Activated CD8-positive, alpha-beta T cell treated with anti-CD3 and anti-CD28 coated beads, Interleukin-2, amount 10 ng/mL, durations not matched to agents 7 days and 5 days (primary cell): ENCODE measurements at places on chromosomes 5 and 9. TPM values are rescaled to one million over a fixed set of nuclear protein-coding genes. Genes with fewer than 3 reads are reported as not detected.

- H3K36me3 ChIP-seq: no peaks in the 10 kb centered on the region
- DNase-seq: no peak
- no peak overlapping the region for H3K4me3 ChIP-seq
- H3K27ac ChIP-seq: no peak overlapping the region
Measured at GRCh38 chr5:109529520-109529919, 119.7 kb upstream of the PJA2 start.

DNA sequence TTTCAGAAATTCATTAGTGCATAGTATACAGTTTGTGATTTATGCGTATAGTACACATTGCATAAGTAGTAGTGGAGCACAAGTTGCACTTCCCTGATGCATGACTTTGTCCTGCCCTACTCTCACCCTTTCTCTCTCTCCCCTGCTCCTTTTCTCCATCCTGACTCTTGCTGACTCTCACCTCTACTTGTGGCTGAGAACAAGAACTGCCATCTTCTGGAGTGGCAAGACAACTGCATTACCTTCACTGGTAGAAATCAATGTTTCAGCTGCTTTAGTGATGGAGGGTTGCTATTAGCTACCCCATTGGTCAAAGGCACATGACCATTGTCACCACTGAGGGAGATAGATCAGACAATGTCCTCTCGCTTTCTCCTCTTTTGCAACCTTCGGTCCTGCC lies 26.9 kb downstream of the SPEF2 start:
- no peaks in the 10 kb centered on the region for H3K27me3 ChIP-seq
- H3K4me3 ChIP-seq: no peak overlapping the region
- no peaks in the 10 kb centered on the region for H3K4me1 ChIP-seq
- H3K36me3 ChIP-seq: peaks cover 11% of the 10 kb centered on the region
- DNase-seq: no peak
- H3K27ac ChIP-seq: no peak overlapping the region

Gene RETREG1
- 51.8 TPM for total RNA-seq

DNA sequence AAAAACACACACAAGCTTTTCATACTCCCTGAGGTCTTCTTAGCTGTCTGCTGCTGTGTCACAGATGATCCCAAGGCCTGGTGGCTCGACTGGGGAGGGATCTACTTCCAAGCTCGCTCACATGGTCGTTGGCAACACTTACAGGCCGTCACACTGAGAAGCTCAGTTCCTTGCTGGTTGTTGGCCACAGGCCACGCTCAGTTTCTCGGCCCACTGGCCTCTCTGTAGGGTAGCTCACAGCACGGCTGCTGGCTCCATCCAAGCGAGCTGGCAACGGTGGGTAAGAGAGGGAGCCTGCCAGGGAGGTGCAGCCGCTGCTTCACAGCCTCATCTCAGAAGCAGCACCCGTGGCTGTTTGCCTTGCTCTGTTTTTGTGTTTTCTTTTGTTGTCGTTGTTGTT lies 43.8 kb upstream of the GFPT2 start:
- no peaks in the 10 kb centered on the region for H3K27me3 ChIP-seq

Gene PCDHB15
- total RNA-seq: not detected

GRCh38 chr5:36602704-36603321 lies 3.6 kb upstream of the SLC1A3 start:
- no peak for DNase-seq
- H3K36me3 ChIP-seq: no peaks in the 10 kb centered on the region
- H3K27me3 ChIP-seq: peaks cover 30% of the 10 kb centered on the region
- H3K4me1 ChIP-seq: peaks cover 18% of the 10 kb centered on the region
- H3K4me3 ChIP-seq: no peak overlapping the region

Gene CAVIN4
- 0.11 TPM for total RNA-seq

Gene PCDHB8
- not detected for total RNA-seq

Gene LIX1
- total RNA-seq: not detected

- no peak for DNase-seq
- no peak overlapping the region for H3K27ac ChIP-seq
- H3K4me1 ChIP-seq: no peaks in the 10 kb centered on the region
- peaks cover 13% of the 10 kb centered on the region for H3K27me3 ChIP-seq
- H3K4me3 ChIP-seq: no peak overlapping the region
Measured at GRCh38 chr5:36653044-36653705, 46.8 kb downstream of the SLC1A3 start.

GRCh38 chr5:118590806-118591205 lies 397.5 kb downstream of the DTWD2 start:
- no peaks in the 10 kb centered on the region for H3K36me3 ChIP-seq
- no peak overlapping the region for H3K27ac ChIP-seq
- no peaks in the 10 kb centered on the region for H3K4me1 ChIP-seq
- no peak overlapping the region for H3K4me3 ChIP-seq

- H3K4me1 ChIP-seq: peaks cover 23% of the 10 kb centered on the region
- DNase-seq: no peak
- H3K27me3 ChIP-seq: no peaks in the 10 kb centered on the region
- H3K27ac ChIP-seq: peak overlapping the region; percentile 68
- no peak overlapping the region for H3K4me3 ChIP-seq
- peaks cover 57% of the 10 kb centered on the region for H3K36me3 ChIP-seq
Measured at GRCh38 chr5:111320953-111321352, 96.8 kb downstream of the CAMK4 start.

Gene IL4
- total RNA-seq: not detected

- no peak for DNase-seq
- H3K4me1 ChIP-seq: peaks cover 33% of the 10 kb centered on the region
- peak overlapping the region; percentile 77 for H3K4me3 ChIP-seq
- peak overlapping the region; percentile 60 for H3K27ac ChIP-seq
- H3K27me3 ChIP-seq: peaks cover 24% of the 10 kb centered on the region
Measured at GRCh38 chr9:35490155-35490909, 421 bp downstream of the RUSC2 start.

- H3K36me3 ChIP-seq: peaks cover 55% of the 10 kb centered on the region
- H3K4me3 ChIP-seq: no peak overlapping the region
- no peaks in the 10 kb centered on the region for H3K27me3 ChIP-seq
Measured at GRCh38 chr5:134568337-134568700, 42.8 kb downstream of the JADE2 start.

Gene TAS2R1
- not detected for total RNA-seq

- no peaks in the 10 kb centered on the region for H3K36me3 ChIP-seq
- DNase-seq: no peak
- H3K27ac ChIP-seq: no peak overlapping the region
- H3K4me3 ChIP-seq: no peak overlapping the region
- H3K27me3 ChIP-seq: peaks cover 3% of the 10 kb centered on the region
Measured at GRCh38 chr5:56746553-56747339, 68.6 kb upstream of the MAP3K1 start.

DNA sequence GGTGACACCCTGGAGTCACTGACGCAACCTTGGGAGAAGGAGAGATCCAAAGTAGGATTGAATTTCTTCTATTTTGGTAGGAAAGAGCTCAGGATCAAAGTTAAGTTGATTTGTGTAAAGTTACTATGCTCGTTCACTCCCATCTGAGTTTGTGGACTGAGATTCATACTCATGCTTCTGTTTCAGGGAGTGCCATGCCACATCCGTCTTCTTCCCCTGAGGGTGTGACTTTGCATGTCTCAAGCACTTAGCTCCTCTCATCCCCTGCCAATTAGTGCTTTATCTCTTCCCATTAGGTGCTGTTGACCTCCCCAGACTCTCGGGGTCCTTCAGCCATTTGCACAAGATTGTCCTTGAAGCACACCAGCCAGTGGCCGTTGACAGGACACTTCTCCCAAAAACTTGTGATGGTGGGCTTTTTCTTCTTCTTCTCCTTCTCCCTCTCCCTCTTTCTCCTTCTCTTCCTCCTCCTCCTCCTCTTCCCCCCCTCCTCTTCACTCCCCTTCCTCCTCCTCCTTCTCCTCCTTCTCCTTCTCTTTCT lies 232.2 kb upstream of the KLF4 start:
- DNase-seq: no peak
- H3K4me3 ChIP-seq: no peak overlapping the region
- no peaks in the 10 kb centered on the region for H3K27me3 ChIP-seq
- H3K36me3 ChIP-seq: no peaks in the 10 kb centered on the region

Gene SLC27A6
- total RNA-seq: not detected

GRCh38 chr5:134995850-134996402 lies 28.2 kb downstream of the CATSPER3 start:
- H3K36me3 ChIP-seq: no peaks in the 10 kb centered on the region
- H3K27ac ChIP-seq: no peak overlapping the region
- H3K27me3 ChIP-seq: peaks cover 10% of the 10 kb centered on the region
- H3K4me1 ChIP-seq: no peaks in the 10 kb centered on the region
- H3K4me3 ChIP-seq: no peak overlapping the region

DNA sequence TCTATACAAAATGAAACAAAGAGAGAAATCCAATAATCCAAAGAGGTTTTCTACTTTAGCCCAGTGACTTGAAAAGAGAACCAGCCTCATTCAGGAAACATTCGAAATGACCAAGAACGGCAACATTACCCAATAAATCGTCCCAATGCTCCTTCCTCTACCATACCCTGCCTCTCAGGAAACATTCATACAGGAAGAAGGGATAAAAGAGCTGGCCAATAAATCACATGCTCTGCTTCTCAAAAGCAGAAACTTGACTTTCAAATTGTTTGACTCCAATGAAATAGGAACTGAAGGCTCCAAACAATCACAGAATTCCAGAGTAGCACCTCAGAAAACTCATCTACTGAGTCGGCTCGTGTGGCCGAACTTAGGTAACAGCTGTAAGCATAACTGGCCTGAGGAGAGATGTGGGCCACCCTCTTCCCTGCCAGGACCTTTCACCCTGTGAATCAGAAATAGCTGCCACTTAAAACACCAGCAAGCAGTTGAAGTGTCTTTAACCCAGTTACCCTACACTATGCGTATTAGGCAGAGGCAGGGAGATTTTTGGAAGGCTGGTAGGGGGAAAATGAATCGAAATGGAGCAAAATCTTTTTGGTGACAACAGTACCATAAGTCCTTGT lies 14.6 kb downstream of the ARL15 start:
- no peaks in the 10 kb centered on the region for H3K36me3 ChIP-seq
- no peak for DNase-seq
- H3K27me3 ChIP-seq: no peaks in the 10 kb centered on the region
- H3K27ac ChIP-seq: no peak overlapping the region
- peaks cover 1% of the 10 kb centered on the region for H3K4me1 ChIP-seq

DNA sequence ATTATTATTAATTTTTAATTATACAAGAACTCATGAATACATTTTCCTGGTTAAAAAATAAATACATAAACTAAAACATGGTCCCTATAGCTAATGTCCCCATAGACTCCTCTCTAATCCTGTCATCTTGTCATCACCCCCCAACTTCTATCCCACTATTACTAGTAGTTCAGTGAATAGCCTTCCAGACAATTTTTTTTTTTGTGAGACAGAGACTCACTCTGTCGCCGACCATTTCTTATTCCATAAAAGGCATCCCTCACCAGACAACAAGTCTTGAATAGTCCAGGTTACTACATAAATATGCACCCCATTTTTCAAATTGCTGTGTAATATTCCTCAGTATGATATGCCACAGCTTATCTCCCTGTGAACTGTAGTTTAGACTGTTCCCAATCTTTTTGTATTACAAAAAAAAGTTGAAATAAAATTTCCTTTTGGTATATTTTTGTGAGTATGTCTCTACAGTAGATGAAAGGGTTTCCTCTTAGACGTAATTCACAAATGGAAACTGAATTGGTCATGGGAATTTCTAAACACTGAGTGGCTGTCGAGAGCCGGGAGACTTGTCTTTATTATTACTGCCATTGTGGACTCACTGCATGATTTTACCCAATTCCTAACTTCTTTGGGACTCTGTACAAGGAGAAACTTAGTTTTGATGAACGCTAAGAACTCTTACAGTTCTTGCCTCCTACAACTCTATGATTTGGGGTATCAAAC lies 6.4 kb upstream of the ABLIM3 start:
- H3K4me1 ChIP-seq: no peaks in the 10 kb centered on the region
- no peak overlapping the region for H3K27ac ChIP-seq
- no peak overlapping the region for H3K4me3 ChIP-seq
